ENCODE measurements at places on chromosomes 7 and 10.

DNA sequence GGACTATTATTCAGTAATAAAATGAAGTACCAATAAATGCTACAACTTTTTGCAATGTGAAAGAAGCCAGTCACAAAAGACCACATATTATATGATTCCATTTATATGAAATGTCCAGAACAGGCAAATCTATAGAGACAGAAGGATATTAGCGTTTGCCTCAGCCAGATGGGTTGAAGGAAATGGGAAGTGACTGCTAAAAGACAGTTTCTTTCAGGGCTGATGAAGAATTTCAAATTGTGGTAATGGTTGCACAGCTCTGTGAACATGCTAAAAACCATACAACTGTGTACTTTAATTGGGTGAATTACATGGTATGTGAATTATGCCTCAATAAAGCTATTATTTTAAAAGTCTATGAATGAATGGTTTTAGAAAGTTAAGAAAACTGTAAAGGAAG, 23.9 kb upstream of the REEP3 start:
- DNase-seq = no peak

GRCh38 chr7:76260171-76260703, 42.2 kb upstream of the HSPB1 start:
- peak; percentile 84 for DNase-seq

GRCh38 chr7:151320263-151320845, 21.3 kb upstream of the NUB1 start:
- no peak for DNase-seq

- no peak for DNase-seq
Observed at GRCh38 chr7:50851451-50851850, 68.8 kb upstream of the GRB10 start.

DNA sequence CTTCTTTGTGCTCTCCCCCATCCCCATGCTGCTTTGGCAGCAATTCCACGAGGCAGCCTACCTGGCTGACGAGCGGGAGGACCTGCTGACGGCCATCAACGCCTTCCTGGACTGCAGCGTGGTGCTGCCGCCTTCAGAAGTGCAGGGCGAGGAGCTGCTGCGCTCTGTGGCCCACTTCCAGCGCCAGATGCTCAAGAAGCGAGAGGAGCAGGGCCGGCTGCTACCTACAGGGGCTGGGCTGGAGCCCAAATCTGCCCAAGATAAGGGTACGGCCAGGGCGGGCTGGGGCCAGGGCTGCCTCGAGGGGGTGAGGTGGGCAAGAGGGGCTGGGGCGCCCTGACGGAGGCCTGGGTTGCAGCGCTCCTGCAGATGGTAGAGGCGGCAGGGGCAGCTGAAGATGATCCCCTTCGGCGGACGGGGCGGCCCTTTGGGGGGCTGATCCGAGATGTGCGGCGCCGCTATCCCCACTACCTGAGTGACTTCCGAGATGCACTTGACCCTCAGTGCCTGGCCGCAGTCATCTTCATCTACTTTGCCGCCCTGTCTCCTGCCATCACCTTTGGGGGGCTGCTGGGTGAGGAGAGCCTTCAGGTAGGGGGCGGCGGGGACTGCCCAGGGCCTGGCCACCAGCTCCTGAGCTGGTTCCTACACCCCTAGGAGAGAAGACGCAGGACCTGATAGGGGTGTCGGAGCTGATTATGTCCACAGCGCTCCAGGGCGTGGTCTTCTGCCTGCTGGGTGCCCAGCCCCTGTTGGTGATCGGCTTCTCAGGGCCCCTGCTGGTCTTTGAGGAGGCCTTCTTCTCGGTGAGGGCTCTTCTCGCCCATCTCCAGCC, 9.4 kb downstream of the FASTK start:
- no peak for DNase-seq

GRCh38 chr7:1812509-1813393, 142.7 kb downstream of the ELFN1 start:
- DNase-seq = peak; percentile 64

DNA sequence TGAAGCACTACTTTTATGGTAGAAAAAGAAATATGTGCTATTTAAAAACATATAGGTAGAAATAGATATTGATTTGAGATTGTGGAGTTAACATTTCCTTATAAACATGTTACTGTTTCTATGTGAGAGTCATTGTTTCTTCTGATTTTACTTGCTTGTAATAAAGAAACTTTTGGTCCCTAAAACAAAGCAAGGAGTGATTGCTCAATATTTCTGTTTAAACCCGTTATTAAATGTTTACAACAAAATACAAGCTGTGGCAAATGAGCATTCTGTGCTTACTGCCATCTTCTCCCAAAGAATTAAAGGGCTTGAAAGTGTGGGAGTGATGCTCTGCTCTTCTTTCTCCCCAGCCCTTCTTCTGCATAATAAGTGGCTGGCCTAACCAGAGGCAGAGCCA, 22.7 kb upstream of the CBLL1 start:
- no peak for DNase-seq

- peak; percentile 72 for DNase-seq
Observed at GRCh38 chr10:100742076-100742771, 3.2 kb upstream of the PAX2 start.

- DNase-seq = no peak
Observed at GRCh38 chr7:87318741-87319140, 26.7 kb upstream of the CROT start.

GRCh38 chr7:83486957-83487356, 162.0 kb downstream of the SEMA3E start:
- no peak for DNase-seq

- DNase-seq = no peak
Observed at GRCh38 chr10:71454347-71454746, 57.6 kb downstream of the CDH23 start.

DNA sequence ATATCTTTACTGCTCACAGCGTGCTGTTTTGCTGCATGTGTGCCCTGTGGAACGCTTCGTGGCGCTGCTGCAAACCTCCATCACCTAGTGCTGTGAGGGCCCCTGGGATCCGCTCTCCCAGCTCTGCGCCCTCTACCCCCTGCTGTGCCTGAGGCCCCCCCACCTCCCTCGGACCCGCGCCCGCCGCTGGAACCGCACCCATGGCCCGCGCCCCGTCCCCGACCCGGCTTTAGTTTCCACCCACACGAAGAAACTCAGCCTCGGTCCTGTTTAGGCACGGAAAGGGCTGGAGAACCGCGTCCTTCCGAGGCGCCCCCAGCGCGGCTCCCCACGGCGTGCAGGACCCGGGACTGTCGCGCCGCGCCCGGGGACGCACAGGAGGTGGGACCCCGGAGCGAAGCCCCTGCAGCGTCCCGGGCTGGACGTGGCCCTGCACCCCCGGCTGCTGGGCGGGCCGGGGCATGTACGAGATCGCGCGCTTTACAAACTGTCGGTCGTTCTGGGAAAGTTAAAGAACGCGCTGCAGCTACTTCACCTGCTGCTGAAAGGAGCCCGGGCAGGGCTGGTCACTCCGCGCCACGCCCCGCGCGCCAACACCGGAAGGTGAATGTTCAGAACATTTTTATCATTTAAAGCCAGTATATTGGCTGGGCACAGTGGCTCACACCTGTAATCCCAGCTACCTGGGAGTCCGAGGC, 54.3 kb downstream of the BMS1 start:
- no peak for DNase-seq

DNA sequence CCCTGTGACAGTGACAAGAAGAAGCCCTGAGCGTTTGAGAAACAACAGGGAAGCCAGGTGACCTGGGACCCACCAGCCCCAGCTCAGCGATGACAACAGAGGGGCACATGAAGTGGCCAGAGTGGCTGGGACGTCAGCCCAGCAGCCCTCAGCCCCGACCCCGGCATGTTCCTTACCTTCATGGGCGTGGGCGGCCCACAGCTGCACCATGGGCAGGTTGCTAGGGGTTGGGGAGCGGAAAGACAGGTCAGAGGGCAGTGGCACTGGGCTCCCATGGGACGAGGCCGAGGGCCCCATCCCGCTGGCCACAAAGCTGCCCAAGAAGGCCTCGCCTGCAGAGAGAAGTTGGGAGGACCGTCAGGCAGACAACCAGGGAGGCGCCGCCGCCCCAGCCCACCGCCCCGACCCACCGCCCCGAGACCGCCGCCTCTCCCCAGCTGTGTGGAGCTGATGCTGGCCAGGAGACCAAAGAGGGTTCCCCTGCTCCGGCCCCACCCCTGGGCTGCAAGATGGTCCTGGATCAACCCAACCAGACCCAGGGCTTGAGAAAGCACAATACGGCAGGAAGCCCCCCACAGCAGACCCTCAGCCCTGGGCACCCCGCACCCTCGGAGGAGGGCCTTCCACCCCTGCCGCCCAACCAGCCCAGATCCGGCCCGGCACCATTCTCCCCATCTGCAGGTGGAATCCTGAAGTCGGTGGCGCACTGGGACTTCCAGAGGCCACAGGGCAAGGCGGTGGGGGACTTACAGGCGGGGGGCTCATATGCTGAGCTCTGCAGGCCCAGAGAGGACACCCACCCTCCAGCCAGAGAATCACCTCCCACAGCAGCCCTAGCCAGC, 29.1 kb downstream of the TNRC18 start:
- DNase-seq = no peak

GRCh38 chr10:85139124-85139523, 810.7 kb downstream of the CCSER2 start:
- DNase-seq = no peak

DNA sequence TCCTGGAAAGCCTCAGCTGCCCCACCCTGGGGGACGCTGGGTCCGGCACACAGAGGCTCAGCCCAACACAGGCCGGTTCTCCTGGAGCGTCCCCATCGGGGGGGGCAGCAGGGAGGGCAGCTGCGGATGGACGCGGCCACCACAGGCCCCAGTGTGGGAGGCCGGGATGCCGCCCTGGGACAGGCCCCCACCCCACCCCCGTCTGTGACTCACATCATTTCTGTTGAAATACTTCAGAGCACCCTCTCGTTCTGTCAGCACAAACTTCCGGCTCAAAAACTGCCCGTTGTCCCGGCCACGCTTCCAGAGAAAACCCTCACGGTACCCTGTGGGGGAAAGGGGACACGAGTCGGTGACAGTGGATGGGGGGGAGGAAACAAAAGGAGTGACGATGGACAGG, 28.5 kb downstream of the GET4 start:
- no peak for DNase-seq

GRCh38 chr7:27189997-27190748, 5.1 kb upstream of the HOXA11 start:
- DNase-seq = peak; percentile 37

- DNase-seq = no peak
Observed at GRCh38 chr7:92735707-92736106, 100.7 kb downstream of the CDK6 start.

- no peak for DNase-seq
Observed at GRCh38 chr10:125260260-125260659, 99.9 kb upstream of the CTBP2 start.

DNA sequence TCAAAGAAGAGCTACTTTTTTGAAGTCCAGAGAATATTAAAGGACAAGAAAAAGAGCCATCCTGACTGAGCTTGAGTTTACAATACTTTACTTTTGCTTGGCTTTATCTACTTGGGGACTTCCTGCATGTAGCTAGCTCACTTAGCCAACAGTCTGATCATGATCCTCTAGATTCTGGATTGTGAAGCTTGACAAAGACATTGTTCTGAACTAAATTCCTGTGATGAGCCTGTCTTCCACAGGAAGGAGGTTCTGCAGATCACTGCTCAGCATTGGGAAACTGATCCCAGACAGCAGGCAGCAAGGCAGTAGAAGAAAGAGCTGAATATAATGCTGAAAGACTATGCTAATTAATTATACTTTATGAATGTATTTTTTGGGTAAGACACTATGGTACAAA, 296.4 kb downstream of the DGKB start:
- DNase-seq = no peak

GRCh38 chr7:1255080-1255816, 22.6 kb downstream of the UNCX start:
- peak; percentile 76 for DNase-seq

DNA sequence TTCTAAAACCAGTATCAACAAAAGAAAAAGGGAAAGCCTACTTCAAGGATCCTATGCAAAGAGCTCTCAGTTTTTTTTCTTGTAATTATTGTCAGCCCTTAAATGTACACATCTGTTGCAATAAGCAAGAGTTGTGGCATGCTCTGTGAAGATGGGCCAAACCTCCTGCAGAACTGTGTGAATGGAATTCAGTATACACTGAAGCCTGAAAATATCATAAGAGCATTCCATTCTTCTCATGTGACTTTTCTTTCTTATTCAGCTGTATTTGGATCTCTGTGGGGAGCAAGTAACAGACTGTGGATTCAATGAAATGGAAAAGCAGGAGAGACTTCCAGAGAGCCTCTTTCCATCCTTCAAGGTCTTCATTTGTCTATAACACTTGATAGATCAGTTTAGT, 130.7 kb downstream of the SAMD9 start:
- no peak for DNase-seq

DNA sequence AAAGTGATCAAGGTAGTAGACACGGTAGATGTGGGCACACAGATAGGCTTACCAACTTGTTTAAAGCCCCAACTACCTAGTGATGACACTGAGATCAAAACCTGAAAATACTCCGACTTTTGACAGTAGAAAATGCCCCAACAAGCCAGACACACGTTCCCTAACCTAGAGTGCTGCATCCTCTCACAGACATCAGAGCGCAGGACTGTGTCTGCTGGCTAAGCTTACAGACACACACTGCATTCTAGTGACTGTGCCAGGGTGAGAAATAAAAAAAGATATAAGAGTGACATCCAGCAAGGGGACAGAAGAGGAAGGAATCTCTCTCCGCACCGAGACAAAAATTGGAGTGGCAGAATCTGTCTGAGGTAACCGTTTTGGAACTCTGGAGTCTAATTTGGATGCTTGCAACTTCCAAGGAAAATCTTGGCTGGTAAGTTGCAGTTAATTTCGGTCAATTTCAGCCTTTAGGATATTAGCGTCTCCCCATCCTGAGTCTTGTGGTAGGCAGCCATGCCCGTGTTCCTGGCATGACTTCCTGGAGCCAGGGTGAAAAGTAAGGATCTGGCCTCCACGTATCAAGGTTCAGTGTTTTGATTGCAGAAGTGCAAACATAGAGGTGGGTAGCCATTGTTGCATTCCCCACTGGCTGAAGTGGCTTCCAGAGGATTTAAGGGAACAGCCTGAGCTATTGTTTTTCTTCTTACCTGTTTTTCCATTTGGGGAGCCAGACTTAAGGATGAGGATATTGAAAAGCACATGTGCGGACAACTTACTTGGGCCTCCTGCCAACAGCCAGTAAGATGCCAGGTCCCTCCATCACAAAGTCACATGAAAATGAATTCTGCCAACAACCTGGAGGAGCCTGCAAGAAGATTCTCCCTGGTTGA, 124.1 kb downstream of the SMURF1 start:
- no peak for DNase-seq

GRCh38 chr7:631291-631711, 95.2 kb upstream of the DNAAF5 start:
- peak; percentile 63 for DNase-seq

GRCh38 chr10:110356628-110357245, 52.0 kb upstream of the SMNDC1 start:
- peak; percentile 80 for DNase-seq

DNA sequence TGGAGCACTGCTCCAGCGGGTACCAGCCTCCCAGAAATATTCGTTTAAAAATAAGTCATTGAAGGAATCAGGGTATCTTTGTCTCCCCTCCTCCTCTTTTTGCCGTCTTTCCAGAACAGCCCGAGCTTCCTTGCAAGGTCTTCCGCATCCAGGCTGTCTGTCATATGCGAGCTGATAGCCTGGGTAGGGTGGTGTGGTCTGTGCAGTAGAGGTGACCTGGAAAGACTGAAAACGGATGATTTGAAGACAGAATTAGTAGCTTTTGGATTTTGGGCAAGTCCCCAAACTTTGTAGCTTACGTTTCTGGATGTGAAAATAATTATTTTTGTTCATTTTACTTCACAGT, 480 bp downstream of the VPS50 start:
- no peak for DNase-seq
